ENCODE measurements at places on chromosomes 12 and 14. TPM values are rescaled to one million over a fixed set of nuclear protein-coding genes. Genes with fewer than 3 reads are reported as not detected.

DNA sequence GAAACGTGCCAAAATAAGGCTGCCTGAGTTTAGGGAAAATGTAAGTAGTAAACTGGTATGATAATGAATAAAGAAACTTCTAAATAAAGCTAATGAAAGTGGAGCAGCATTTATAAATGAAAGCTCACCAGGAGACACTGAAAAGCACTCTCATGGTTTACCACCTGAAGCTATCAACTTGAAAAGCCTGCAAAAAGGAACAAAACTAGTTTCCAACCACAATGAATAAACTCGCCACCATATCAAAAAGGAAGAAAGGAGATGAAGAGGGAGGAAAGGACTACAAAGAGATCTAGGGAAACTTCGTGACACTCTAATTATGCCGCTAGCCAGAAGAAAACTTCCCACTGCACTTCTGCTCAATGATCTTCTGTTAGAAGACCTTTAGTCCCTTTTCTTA, 66.7 kb downstream of the MED13L start:
- DNase-seq: no peak

- no peak for DNase-seq
Measured at GRCh38 chr12:109476807-109477184, 304 bp downstream of the KCTD10 start.

DNA sequence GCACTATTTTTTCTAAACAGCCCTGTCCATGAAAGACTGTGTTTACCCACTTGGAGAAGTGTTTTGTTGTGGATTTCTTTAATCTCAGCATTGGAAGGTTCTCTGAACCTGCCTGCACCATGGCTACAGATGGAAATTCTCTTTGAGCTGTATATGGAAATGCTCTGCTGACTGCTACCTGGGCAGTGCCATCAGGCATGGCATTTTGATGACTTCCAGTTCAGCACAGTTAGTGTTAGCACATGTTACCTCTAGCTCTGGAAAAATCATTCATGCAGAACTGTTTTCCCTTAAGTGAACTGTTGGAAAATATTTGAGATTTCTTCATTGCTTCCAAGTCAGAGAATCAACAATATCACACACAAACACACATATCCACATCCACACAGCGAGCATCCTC, 52.6 kb upstream of the RIC8B start:
- no peak for DNase-seq

DNA sequence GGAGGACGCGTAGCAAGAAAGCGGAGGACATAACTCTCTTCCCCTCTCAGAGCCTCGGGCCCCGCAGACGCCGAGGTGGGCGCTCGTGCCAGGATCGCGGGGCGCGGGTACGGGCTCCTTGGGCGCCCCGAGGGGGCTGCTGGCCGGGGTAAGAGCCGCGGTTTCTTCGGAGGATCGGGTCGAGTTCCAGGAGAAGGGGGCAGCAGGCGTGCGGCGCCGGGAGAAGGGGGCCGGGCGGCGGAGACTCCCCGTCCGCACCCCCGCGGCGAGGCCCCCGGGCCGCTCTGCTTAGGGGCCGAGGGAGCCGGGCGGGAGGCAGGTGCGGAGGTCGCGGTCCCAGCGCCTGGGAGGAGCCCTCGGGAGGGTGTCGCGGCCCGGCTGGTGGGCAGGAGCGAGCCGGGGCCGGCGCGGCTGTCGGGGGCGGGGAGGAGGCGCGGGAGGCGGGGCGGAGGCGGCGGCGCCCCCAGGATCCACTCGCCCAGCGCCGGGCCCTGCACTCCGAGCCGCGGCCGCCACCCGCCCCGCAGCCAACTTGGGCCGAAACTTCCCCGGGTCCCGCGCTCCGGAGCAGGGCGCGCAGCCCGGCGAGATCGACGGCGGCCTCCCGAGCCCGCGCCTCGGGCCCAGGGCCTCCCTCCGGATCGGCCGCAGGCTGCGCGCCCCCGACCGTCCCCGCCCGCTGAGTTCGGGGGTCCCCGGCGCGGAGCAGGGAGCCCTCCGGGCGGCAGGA, 64.4 kb downstream of the FBXL14 start:
- DNase-seq: peak; percentile 68

DNA sequence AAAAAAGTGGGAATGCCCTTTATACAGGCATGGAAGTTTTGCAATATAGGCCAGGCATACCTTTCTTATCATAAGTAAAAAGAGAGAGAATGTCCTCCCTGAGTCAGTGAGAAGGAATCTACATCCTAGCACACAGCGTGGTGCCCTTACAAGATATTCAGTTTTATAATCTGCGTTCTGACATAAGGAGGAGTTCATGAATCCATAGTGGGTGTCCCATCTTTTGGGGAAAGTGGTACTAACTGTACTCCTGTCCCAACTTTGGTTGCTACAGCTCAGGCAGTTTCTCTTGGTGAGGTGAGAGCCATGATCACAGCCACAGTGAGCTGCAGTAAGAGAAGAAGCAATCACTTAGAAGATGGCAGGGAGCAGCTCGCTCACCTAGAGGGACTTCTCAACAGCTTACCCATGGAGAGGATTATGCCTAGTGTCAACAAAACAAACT, 332.9 kb downstream of the BCAT1 start:
- peak; percentile 60 for DNase-seq

GRCh38 chr14:72786378-72787350, 107.2 kb downstream of the DPF3 start:
- DNase-seq: no peak

- DNase-seq: peak; percentile 93
Measured at GRCh38 chr14:79706382-79706781, 504.9 kb downstream of the DIO2 start.

- no peak for DNase-seq
Measured at GRCh38 chr14:44935155-44935554, 26.6 kb downstream of the KLHL28 start.

DNA sequence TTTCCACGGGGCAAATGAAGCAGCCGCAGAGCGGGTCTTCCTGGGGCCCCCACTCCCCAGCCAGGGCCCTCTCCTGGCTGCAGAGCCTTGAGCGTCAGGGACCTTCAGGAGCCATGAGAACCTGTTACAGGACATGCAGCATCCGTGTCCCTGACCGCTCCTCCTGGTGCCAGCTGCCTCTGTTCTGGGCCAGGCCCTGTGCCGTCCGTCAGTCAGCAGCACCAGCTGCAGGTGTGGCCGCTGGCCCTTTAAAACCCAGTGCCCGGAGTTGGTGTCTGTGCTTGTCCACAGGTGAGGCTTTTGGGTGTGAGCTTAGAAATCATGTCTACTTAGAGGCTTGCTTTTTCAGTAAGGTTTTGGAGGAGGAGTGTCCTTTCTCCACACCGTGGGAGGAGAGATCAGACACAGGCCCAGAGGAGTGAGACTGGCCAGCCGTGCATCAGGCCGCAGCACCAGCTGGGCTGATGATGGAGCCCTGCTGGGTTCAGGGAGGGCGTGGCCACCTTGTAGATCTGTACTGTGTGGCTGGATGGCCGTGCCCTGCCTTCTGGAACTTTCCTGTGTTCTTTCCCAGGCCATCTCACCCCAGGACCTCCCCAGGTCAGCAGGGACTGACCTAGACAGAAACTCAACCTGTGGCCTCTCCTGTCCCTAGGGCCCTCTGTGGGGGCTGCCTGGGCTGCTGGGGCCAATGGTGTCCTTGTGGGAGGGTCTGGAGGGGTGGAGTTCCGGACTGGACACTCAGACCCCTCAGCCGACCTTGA, 27.1 kb downstream of the AACS start:
- DNase-seq: no peak

DNA sequence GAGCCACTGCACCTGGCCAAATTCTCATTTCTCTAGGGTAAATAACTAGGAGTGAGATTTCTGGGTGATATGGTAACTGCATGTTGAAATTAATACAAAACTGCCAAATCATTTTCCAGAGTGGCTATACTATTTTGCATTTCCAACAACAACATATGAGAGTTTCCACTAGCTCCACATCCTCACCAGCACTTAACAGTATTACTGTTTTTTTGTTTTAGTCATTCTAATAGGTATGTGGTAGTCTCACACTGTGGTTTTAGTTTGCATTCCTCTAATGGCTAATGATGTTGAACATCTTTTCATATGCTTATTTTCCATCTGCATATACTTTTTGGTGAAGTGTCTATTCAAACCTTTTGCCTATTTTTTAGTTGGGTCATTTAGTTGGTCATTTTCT, 5.8 kb upstream of the ZFP36L1 start:
- DNase-seq: no peak

DNA sequence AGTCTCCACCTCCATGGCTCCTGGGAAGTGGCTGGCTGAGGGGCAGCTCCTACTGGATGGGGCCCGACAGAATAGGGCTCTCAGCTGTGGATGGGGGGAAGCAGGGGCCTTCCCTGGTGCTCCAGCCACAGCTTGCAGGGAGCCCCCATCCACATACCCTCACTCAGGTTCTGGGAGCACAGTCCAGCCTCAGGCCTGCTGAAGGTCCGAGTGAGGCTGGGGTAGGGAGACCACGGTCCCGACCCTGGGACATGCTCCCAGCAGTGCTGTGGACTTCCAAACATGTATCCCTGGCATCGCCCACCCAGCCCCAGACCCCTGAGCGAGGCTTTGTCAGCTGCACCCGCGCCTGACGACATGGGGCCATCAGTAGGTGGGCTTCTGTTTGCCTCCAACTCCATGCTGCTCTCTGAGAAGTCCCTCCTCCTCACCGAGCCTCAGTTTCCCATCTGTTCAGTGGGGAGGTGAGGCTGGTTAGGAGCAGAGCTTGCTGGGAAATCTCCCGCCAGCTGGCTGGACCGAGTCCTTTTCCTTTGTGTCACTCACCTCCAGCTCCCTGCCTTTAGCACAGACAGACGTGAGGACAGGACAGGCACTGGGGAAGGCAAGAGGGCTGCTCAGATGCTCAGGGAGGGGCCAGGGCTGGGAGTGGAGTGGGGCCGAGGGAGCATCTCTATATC, 9.1 kb upstream of the ATG101 start:
- no peak for DNase-seq

DNA sequence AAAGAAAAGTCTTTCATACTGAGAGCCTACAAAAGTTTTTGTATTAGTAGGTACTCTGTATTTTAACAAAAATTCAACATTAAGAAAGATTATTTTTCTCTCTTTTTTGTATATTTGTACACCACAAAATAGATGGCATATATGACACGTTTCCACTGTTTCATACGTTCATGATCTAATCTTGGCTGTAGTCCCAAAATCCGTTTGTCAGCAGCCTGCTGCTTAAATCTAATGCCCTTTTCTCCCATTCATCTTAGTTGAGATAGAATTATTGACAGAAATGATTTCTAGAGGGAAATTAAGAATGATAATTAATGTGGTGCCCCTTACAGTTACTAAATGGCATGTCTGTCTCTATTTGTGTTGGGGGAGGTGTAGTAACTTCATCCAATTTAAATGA, 140.7 kb upstream of the NOVA1 start:
- no peak for DNase-seq

DNA sequence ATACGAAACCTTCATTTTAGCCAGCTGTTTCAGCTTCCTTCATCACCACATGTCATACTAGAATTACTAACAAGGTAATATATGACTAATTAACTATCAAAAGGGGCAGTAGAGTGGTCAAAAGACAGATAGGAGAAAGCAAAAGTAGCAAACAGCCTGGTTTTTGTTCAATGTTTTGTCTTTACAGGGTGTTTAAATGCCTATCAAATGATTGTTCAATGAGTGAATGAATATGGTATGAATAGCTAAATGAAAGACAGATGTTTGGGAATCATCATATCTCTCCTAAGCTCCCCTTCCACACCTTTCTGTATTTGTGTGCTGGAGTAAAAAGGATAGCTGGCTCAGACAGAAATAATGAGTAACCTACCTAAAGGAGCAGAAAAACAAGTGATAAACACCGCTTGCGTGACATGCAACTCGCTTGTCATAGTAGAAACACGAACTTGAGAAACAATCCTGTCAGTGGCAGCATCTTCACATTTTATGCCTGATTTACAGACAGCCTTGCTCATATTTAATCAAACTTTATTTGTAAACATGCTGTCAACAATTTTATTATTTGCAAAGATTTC, 34.2 kb downstream of the ABCC9 start:
- no peak for DNase-seq

- DNase-seq: no peak
Measured at GRCh38 chr12:27711317-27711682, 668 bp downstream of the MRPS35 start.

- peak; percentile 43 for DNase-seq
Measured at GRCh38 chr12:30996255-30996654, 69.7 kb downstream of the TSPAN11 start.

- DNase-seq: no peak
Measured at GRCh38 chr12:47705229-47705565, 633 bp downstream of the RPAP3 start.

- peak; percentile 81 for DNase-seq
Measured at GRCh38 chr12:128929057-128929456, 75.8 kb downstream of the GLT1D1 start.

DNA sequence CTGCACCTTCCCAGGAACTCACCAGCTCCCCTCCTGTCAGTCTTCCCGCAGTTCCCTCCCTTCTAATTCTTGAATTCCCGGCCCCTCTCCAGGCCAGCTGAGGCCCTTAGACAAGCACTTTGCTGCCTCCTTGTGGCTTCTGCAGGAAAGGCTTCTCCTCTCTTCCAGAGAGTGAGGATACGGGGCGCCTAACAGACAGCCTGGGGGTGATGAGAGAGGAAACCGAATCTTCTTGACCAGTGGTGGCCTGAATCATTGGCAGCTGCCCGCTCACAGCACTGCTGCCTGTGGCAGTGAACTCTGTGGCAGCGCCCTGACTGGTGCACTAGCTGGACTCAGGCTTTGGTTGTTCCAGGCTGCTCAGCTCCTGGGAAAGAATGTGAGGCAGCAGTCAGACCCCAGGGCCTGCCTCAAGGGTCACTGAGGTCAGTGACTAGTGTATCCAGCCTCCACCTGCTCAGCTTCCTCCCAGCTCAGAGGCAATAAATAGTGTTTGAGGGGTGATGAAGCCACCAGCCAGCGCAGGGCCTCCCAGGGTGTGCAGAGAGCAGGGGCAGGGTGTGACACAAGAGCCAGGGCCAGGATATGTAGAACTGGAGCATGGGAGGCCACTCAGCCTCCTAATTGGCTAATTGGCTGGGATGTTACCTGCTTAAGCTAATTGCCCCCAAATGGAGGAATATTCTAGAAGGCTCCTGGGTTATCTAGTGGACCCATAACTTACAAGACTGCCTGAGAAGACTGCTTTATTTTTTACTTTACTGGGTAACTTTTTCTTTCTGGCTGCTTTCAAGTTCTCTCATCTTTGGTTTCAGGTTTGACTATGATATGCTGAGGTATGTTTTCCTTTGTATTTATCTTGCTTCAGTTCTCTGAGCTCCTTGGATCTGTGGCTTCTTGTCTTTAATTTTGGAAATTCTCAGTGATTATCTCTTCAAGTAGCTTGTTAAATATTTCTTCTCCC, 12.9 kb upstream of the MCRS1 start:
- DNase-seq: peak; percentile 78

DNA sequence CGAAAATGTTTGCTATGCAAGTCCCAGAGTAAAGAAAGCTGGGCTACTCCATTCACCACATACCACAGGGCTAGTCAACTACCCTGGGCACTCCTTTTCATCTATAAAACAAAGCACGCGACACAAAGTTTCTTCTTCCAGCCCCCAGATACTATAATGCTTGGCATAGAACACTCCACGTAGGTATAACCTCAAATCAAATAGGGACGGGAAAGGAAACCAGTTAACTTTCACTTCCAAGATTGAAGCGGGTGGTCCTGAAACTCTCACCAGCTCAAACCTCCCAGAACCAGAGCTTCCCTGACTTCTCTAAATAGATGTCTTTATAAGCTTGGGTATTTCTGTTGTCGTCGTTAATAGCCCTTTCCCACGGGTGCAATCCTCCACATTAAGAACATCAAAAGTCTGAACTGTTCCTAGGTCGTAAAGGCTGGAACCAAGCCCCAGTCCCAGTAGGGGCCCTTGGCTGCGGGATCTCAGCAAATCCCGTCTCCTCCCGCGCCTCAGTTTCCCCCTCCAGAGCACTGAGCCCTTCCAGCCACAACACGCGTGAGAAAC, 647 bp downstream of the LGMN start:
- peak; percentile 38 for DNase-seq

Gene SLCO1B1
- total RNA-seq: not detected

Gene SLC35F4
- total RNA-seq: 1.2 TPM

Gene FAM181A
- not detected for total RNA-seq

Gene EPYC
- total RNA-seq: 2.2 TPM
